ENCODE measurements at places on chromosomes 11 and 22.

- DNase-seq: no peak
Measured at GRCh38 chr11:16778286-16778685, 39.8 kb downstream of the C11orf58 start.

- peak; percentile 81 for DNase-seq
Measured at GRCh38 chr11:45371251-45372115, 85.3 kb upstream of the SYT13 start.

GRCh38 chr11:47213950-47214565 is 716 bp upstream of the DDB2 start:
- peak; percentile 92 for DNase-seq

GRCh38 chr11:26878959-26879581 is 114.8 kb upstream of the FIBIN start:
- DNase-seq: no peak
